CD4-positive, alpha-beta T cell treated with Interleukin-6 at 100 ng/mL for 8 hours (primary cell): ENCODE measurements at places on chromosomes 6 and 20.
A peak's percentile ranks its signal among the peaks of the same experiment; 100 is the strongest.

DNA sequence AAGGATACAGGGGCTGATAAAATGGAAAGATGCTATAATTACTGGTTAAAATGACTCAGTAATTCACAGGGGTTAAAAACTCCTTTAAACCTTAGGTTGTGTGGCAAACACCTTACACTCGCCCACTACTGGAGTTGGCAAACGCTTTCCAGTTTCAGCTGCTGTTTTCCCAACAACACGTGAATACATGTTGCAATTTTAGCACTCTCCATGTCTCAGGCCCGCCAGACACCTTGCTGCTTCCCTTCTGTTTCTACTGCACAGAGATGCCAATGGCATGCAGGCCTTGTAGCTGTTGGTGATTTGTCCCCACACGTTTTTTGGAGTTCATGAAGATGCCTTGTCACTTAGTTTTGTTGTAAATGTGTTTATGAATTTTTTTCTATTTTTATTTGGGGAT is 5.3 kb upstream of the TTPAL start:
- DNase-seq = no peak

DNA sequence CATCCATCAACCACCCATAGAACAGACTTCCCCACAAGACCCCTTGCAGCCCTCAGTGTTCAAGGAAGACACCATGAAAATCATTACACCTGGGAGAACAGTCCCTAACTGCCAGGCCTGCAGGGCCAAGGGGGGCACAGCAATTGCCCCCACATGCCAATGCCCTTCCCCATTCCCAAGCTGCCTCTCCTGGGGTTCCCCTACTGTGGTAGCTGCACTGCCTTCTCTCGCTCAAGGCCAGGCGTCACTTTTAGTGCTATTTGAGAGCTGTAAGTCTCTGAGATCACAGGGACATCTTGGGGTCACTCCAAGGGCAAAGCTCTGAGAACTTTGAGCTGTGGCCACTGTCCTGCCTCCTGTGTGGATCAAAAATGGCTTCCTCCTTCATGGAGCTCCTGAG is 6.0 kb upstream of the ACSS1 start:
- DNase-seq = no peak

- DNase-seq = peak; percentile 32
Observed at GRCh38 chr20:53842301-53843099, 227.9 kb downstream of the BCAS1 start.

DNA sequence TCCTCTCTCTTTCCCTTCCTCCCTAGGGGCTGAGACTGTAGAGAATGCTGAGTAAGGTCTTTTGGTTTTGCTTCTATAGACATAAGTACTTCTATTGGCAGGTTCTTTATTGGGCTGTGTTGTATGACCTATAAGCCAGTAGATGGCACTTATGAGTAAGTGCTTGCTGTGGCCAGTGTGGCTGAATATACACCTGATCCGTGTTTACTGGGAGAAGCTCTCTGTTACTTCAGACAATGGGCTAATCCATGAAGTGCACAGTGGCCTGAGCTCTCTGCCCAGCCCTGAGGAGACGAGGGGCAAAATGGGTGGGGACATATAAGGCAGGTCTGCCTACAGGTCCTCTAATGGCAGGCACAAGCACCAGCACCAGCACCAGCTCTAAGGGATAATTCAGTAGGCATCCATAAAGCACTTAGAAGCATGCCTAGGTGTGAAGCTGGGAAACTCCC is 610.3 kb downstream of the RNF144B start:
- no peak for DNase-seq

DNA sequence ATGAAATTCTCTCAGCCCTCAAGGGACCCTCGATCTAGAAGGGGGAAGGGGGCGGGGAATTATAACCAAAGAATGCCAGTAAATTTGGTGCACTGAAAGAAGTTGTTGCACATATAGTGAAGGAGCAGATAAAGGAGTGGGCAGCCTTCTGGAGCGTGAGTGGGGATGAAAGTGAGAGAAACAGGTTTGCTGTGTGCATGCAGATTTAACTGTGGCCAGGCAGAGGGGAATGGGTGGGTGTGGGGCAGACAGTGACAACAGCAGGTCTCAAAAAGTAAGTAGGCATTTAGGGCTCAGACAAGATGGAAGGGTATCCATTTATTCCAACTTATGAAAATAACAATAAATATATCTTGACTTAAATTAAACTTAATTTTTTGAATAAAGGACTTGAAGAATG is 149.1 kb downstream of the KCNQ5 start:
- no peak for DNase-seq

DNA sequence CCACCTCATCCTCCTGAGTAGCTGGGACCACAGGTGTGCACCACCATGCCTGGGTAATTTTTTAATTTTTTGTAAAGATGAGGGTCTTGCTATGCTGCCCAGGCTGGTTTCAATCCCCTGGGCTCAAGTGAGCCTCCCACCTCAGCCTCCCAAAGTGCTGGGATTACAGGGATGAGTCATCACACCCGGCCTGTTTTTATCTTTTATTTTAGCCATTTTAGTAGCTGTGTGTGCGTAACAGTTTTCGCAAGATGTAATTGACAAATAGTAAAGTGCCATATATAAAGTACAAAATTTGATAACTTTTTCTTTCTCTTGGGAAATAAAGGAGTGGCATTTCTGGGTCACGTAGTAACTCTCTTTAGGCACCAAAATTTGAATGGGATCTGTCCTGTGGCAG is 21.4 kb downstream of the SNAI1 start:
- DNase-seq = no peak

DNA sequence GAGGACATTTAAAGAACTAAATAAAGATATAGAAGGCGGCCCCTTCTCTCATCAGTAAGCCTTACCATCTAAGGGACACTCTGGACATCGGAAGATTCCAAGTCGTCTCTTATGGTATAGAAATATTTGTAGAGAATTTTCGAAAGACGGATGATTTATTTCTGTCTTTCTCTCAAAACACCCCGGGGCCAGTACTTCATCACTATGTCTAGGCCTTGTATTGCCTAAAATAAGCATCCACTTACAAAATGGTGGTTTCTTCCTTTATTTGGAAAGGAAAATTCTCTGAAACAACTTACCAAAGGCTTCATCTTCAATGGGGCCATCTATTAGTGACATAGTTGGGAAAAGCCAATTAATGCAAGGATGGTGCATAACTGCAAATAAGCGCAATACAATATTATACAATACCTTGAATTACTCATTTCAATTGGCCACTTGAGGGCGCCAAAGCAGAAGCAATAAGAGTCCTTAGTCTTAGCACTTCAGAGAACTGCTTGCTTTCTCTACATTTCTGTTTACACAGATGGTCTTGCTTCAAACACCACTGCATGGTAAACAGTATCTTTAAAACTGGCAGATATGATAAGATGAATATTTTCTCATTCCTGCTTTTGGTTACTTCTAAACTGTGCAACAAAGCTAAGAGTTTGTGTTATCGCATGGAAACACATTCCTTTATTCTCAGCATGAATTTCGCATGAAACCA is 113.2 kb downstream of the VIP start:
- peak; percentile 46 for DNase-seq

GRCh38 chr6:100153636-100154275 is 159.7 kb upstream of the MCHR2 start:
- DNase-seq = no peak

GRCh38 chr20:36105711-36106226 is 48.8 kb upstream of the EPB41L1 start:
- no peak for DNase-seq

- DNase-seq = no peak
Observed at GRCh38 chr6:38146021-38146733, 326.6 kb downstream of the ZFAND3 start.

DNA sequence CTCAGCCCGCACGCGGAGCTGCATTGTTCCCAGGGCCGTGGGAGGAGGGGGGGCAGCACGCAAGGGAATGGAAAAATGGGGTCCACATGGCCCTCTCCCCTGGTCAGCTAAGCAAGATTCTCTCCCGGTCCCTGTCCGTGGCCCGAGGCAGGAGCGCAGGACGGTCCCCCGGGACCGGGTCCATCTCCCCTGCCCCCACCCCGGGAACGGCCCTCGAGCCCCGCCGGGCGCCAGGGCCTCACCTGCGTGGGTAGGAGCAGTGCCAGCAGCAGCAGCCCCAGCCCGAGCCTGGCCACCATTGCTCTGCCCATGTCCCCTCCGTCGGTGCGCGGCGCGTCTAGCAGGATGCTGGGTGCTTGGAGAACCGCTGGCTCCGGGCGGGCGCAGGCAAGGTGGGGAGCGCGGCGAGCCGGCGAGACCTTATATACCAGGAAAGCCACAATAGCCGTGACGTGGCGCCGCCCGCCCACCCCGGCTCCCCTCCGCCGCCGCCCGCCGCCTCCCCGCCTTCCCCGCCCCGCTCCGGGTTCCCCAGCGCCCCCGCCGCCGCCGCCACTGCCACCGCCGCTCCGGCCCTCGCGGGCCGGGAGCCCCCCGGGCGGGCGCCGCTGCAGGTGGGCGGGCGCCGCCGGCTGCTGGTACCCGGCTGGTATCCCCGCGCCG is at the start of gene CD24:
CD24 (minus strand) TSS at position 394 of the 663 bp plus-strand sequence; CDS start at position 311, 83 bp downstream.
- DNase-seq = no peak

DNA sequence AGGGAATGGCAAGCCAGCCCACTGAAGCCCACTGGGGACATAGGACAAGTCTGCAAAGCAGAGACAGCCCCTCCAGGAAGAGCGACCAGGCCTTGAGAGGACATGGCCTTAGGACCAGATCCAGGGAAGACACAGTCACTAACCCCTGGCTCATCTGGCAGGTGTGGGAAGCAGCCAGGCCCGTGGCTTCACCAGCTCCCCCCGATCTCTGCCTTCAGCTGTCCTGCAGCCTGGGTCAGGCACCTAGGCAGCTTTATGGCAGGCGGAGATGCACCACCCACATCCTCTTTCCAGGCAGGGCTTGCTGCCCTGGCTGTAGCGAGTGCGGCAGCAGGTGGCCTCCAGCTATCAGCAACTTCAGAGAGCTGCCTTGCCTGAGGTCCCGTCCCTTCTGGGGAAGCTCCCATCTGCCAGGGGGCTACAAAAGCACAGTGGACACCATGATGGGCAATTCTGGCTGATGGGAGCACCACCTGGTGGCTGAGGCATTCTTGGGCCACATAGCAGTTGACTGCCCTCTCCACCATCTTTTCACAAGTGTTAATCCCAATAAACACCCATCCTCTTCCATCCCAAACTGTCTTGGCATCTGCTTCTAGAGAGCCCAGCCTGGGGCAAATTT is 85.8 kb downstream of the DZANK1 start:
- no peak for DNase-seq

GRCh38 chr6:1839361-1839760 is 229.6 kb downstream of the FOXC1 start:
- DNase-seq = no peak

GRCh38 chr6:144265390-144265789 is 19.7 kb upstream of the UTRN start:
- DNase-seq = no peak

GRCh38 chr6:14174996-14175395 is 57.4 kb downstream of the CD83 start:
- DNase-seq = no peak

- DNase-seq = no peak
Observed at GRCh38 chr20:19254956-19255355, 42.5 kb downstream of the SLC24A3 start.

DNA sequence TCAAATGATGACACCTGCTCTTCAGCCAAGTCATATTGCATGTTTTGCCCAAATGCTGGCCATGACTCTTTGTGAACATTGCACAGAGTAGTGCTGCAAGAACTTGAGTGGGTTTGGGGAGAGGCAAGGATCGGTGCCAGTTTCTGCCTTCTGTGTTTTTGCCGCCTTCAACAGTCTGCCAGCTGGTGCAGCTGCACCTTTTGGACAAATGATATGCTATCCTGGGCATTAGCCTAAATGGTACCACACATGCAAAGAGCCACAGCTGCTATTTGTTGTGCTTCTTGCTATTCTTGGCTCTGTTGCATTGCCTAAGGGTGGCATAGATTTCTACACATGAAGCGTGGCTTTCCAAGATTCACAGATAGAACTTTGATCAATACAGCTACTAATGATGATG is 189.0 kb upstream of the CCN2 start:
- no peak for DNase-seq

DNA sequence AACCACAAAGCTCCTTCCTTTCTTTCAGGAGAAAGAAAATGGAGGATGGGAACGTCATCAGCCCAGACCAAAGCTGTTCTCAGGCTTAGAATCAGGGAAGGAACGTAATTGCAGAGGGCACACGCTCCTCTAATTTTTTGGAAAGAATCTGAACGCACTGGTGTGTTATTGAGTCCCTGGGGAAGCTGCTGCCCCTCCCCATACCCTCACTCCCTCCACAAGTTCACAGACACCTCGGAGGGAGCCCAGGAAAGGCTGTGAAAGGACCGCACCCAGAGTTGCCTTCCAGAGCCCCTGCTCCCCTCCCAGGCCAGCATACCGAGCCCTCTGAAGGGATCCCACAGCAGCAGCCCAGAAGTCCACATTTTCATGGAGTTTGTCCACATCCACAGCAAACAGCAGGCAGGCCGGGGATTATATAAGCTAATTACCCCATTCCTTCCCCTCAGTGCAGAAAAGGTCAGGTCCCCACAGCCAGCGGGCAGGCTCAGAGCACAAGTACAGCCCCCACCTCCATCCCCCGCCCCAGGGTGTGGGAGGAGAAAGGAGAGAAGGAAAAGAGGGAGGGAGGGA is 53.7 kb downstream of the ANKRD60 start:
- DNase-seq = no peak

DNA sequence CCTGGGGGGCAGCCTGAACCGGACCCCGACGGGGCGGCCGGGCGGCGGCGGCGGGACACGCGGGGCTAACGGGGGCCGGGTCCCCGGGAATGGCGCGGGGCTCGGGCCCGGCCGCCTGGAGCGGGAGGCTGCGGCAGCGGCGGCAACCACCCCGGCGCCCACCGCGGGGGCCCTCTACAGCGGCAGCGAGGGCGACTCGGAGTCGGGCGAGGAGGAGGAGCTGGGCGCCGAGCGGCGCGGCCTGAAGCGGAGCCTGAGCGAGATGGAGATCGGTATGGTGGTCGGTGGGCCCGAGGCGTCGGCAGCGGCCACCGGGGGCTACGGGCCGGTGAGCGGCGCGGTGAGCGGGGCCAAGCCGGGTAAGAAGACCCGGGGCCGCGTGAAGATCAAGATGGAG is 636 bp downstream of the SRF start:
- DNase-seq = no peak

- no peak for DNase-seq
Observed at GRCh38 chr6:124432620-124433019, 529.6 kb upstream of the RNF217 start.

- DNase-seq = no peak
Observed at GRCh38 chr6:101000341-101000740, 119.2 kb upstream of the ASCC3 start.

DNA sequence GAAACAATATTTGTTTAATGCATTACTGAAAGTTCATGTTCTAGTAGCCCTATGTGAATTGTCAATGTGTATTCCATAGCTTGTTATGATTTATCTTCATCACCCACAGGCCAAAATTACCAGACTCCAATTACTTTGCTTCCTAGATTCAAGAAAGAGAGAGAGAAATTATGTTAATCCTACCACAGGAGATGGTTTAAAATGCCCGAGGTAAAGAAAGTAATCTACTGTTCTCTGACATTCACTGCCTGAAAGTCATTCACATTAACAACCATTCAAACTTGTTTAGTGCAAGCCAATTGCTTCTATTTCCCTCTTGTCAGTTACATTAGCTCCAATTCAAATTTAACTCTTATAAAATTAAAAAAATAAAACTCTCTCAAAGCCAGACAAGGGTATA is 260.4 kb upstream of the THEMIS start:
- DNase-seq = no peak
